Osteocyte (in vitro differentiated cells): ENCODE measurements at places on chromosomes 1 and 21. TPM values are rescaled to one million over a fixed set of nuclear protein-coding genes. Genes with fewer than 3 reads are reported as not detected.

DNA sequence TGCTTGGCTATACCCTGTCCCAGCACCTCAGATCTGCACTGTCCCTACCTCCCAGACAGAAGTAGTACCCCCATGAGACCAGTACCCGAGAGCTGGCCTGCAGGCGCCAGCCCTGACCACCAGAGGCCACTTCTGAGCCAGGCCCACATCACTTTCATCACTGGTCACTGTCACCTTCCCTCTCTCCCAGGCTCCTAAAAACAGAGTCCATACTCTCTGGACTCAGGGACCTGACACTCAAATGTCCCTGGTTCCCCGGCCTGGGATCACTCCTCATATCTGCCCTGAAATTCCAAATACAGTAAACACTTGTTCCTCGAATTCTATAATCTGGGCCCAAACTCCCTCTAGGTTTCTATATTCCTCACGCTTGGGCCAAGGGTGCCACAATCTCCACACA, 18.7 kb downstream of the TMEM53 start:
- DNase-seq: no peak

Gene PLA2G2F
- total RNA-seq: not detected in 2 replicates

DNA sequence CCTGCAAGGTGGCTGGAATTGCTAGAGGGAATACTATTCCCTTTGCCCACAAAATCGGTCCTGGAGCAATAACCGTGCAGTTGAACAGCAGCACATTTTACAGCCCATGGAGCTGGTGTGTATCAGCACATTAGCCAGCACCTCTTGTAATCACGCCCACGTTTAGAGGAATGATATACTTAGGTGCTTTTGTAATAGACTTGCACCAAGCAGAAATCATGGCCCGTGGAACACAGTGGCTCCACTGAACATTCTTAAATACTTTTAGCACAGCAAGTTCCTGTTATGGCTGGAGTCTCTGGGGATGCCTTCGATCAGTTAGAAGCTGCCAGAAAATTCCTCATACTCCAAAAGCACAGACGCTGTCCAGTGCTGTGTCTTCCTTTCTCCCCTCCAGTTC, 218.1 kb upstream of the FAM78B start:
- DNase-seq: no peak

GRCh38 chr1:33119532-33120217, 38.7 kb downstream of the AZIN2 start:
- no peak for DNase-seq

GRCh38 chr1:8424539-8425116, 106.7 kb downstream of the SLC45A1 start:
- no peak for DNase-seq

DNA sequence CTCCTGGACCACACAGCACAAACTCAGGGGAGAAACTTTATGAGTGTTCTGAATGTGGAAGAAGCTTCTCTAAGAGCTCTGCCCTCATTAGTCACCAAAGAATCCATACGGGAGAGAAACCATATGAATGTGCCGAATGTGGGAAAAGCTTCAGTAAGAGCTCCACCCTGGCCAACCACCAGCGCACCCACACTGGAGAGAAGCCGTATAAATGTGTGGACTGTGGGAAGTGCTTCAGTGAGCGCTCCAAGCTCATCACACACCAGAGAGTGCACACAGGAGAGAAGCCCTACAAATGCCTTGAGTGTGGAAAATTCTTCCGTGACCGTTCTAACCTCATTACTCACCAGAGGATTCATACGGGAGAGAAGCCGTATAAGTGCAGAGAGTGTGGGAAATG, 22.5 kb downstream of the ZSCAN20 start:
- no peak for DNase-seq

DNA sequence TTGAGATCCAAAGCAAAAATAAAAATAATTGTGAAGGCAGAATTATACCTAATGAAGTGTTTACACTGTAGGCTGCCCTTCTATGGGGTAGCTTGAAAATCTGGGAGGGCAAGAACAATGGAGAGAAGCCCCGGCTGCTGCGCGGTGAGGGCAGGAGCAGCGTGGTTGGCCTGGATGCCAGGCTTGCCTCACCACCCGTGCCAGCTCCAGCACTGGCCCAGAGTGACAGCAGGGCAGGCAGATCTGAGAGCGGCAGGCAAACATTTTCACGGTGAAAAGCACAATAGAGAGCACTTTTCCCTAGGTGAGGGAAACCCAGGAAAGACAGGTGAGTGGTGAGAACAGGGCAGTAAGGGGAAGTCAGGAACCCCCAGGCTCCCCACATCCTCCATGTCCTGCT, 1.4 kb downstream of the PROK1 start:
- no peak for DNase-seq

DNA sequence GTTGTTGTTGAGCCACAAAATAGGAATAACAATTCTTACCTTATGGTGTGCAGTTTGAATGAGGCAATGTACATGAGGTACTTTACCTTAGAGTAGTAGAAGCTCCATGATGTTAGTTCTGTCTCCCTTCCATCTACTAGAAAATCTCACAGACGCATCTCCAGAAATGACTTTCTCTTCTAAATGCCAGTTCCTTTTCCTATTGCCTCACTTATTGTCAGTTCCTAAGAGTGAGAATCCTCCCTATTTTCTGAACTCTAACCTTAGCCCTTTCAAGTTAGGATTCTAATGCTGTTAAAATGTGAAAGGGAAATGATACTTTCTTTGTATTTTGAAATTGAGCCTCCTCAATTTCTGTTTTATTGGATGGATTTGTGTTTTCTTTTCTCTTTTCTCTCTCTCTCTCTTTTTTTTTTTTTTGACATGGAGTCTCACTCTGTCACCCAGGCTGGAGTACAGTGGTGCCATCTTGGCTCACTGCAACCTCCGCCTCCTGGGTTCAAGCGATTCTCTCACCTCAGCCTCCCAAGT, 18.6 kb upstream of the MAPKAPK2 start:
- DNase-seq: no peak

GRCh38 chr1:39671433-39671792, 494 bp downstream of the NT5C1A start:
- DNase-seq: no peak
